ENCODE measurements at places on chromosomes 6 and 20.

DNA sequence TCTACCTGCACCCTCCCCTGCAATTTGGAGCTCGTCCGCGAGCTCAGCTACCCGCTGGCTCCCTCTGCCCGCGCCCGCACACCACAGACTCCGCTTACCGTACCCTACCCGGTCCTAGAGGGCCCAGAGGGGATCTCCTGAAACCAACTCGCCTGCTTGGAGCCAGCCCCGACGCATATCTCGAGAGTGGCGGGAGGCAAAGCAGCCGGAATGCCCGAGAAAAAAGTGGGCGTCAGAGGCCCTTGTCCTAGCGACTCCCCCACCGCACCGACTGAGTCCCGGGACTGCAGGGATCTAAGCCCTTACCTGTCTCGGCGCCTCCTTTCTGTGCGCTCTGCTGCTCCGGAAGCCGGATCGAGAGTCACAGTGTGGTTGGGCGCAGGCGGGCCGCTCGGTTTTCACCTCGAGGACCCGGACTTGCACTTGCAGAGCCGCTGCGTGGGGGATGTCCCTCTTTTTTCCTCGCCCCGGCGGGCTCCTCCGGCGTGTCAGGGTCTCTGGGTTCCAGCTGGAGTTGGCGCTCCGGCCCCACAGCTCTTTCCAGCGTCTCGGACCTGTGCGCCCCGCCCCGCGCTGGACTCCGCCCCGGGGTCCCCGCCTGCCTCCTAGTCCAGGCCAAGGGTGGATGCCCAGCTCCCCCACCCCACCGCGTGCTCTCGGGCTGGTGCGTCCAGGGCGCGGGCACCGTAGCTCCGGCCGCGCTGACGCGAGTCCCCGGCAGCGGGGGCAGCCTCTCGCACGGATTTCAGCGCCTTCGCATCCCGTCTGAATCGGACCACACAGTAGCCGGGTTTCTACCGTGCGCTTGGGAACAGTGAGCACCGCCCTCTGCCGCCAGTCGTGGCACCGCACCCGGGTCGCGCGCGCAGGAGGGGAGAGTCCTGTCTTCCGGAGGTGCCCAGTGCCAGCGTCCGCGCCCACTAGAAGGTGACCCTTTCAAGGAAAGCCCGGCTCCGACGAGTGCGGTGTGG is at the start of gene PROKR2:
TSS of gene PROKR2 (minus strand) at position 767 of the 971 bp plus-strand sequence. CDS start 2,585 bp downstream, outside the sequence.
- DNase-seq, result peak; percentile 10

DNA sequence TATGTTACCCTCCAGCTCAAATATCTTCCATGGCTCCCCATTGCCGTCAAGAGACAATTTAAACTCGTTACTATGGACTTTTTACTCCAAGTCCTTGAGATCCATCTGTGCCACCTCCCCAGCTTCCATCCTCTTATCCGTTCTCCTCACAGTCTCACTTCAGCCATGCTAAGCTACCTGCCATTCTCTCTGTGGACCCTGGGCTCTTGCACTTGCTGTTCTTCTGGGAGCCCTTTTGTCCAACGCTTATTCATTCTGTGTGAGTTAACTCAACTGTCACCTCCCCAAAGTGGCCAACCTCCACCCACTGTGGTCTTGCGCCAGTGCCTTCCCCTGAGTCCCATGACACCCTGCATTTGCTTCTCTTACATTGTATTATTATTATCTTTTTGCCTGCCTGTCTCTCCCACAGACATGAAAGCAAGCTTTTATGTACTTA is 132.4 kb downstream of the BCAS1 start:
- no peak for DNase-seq

GRCh38 chr20:31606804-31607639 is 1.9 kb downstream of the ID1 start:
- DNase-seq, result no peak

- no peak for DNase-seq
Measured at GRCh38 chr6:142716097-142716496, 228.9 kb downstream of the HIVEP2 start.

DNA sequence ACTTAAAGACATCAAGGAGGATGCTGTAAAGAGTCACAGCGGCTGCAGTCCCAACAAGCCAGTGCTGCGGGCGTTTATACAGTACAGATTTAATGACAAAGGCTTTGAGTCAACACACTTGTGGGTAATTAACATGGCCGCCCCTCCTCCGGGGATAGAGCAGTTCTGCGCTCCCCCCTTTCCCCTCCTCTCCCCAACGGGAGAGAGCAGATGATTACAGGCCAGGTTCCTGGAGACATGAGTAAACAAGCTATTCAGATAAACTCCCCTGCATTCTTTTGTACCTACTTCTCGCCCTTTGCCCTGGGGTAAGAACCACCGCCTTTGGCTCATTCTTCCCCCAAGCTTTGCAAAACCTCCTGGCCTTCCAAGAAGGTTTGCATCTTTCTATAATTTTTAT is 23.6 kb upstream of the FABP7 start:
- DNase-seq, result no peak

DNA sequence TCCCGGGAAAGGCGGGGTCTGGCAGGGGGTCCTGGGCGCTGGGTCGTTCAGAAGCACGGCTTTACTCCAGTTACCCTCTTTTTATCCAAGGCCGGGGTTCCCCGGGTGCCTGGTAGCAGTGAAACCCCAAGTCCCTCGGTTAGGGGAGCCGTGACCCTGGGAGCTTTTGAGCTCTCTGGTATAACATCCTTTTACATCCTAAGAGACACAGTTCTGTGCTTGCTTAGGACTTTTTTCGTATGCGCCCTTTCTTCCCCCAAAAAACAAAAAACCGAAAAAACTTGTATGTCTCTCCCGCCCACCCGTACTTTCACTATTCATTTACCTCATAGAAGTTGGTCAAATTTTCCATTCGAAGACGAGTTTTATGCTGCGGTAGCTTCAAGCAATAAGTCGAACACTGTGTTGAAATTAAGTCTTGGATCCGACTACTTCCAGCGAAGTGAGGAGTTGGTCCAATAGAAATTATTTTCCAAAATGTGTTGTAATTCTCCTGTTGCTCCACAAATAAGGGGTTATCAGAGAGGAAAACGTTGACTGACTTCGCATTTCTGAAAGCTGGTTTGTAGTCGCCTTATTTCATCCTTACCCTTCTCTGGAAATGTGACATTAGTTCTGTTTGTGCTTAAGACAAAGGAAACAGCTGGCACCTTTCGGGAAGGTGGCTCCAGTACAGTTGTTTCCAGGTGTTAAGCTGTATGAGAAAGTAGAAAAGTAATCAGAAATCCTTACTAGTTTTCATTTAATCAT is 816 bp upstream of the MAN1A1 start:
- DNase-seq, result peak; percentile 39

DNA sequence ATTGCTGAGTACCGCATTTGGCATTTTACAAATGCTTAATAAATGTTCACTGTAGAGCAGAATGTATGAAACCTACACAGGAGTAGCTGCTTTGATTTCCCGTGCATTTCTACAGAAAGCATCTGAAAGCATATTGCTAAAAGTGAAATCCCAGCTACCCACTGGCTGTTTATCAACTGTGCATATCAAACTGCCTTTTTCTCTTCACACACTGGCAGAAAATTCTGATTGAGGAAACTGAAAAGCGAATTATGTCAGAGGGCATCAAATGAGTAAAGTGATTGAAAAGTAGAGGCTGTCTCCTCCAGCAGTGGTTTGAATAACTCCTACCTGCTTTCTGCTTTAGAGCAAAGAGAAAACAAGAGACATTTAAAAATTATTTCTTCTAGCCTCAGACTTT is 28.0 kb downstream of the STX11 start:
- DNase-seq, result no peak

DNA sequence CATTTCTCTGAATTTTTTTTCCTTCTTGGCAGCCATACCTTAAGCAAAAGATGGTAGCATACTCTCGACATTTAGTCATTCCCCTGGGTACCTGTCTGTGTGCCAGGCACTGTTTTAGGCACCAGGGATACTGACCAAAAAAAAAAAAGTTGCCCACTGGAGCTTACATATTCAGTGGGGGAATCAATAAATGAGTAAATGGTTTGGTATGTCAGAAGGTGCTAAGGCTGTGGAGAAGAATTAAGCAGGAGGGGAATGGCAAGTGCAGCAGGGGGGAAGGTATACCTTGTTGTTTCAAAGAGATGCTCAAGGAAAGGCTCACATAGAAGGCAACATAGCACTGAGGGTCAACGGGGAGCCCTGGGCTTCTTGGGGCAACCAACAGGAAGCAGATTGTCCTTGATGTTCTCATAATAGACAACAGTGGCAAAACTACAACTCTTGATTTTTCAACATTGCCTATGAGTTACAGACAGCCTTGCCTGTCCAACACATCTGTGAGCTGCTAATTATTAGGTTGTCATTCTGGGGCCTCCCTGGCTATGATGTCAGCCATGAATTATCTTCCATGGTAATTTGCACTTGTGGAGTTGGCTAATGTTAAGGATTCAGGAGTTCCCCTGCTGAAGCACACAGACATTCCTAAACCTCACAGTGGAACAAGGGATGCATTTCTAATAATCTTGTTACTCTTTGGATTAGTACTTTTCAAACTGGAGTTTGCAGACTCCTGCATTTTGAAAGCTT is 19.6 kb downstream of the NT5E start:
- DNase-seq, result no peak

DNA sequence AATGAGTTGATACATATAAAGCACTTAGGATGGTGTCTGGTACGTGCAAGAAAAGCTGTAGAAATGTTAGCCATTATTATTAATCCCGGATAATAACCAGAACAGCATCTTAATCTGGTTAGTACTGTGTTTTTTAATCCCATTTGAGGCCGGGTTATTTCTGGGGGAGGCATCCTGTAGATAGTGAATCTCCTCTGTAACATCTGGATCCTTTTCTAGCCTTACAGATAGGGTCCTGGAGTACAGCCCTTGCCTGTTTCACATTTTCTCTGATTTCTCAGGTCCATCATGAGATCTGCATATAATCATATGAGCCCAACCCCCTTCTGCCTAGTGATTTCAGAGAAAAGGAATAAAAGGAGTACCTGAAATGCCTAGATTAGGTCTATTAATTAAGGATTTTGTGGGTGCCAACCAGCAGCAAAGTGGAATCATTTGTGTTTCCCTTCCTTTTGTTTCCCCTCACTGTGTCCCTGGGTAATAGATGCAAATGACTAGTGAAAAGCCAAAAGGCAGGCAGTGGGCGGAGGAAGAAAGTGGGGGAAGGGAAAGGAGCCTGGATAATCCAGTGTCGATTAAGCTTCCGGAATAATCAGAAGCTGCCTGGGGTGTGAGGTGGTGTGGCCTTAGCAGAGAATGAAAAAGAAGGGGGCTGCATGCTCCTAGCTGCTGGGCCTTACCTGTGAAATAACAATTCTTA is 88.9 kb downstream of the SOBP start:
- no peak for DNase-seq

DNA sequence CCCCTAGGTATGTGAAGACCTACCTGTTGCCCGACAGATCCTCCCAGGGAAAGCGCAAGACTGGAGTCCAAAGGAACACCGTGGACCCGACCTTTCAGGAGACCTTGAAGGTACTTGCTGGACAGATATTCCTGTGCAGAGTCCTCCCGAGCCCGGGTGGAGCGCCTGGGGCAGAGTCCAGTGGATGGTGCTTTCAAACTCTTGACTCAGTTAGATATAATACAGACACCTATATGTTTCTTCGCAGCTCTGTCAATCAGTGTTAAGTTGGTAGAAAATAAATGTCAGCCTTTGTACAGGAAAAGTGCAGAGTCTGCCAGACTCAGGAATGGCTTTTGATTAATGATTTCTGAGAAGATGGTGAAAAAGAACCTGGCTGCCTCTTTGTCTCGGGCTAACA is 67.2 kb downstream of the EZR start:
- no peak for DNase-seq

GRCh38 chr6:24529985-24530384 is 35.2 kb downstream of the ALDH5A1 start:
- no peak for DNase-seq

DNA sequence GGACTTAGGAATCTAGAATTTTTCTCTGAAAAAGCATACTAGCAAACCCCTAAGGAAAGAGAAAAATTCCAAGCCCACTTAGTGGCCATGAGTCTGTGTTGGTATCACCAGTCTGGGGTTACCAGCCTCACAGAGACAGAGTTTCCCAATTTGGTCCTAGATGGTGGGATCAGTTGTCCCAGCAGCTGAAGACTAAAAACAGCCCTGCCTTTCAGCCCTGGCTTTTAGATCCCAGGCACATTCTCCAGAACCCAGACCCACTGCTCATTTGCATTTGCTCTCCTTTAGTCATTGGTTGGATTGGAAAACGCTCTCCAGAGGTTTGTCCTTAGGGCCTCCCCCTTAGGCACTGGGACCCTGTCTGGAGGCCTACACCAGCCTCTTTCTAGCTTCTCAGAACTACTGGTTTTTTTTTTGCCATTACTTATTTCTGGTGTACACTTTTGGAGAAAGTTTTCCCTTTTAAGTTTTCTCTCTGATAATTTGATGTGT is 39.1 kb upstream of the FOXO3 start:
- DNase-seq, result no peak

- no peak for DNase-seq
Measured at GRCh38 chr20:59662856-59663512, 58.6 kb downstream of the PHACTR3 start.

DNA sequence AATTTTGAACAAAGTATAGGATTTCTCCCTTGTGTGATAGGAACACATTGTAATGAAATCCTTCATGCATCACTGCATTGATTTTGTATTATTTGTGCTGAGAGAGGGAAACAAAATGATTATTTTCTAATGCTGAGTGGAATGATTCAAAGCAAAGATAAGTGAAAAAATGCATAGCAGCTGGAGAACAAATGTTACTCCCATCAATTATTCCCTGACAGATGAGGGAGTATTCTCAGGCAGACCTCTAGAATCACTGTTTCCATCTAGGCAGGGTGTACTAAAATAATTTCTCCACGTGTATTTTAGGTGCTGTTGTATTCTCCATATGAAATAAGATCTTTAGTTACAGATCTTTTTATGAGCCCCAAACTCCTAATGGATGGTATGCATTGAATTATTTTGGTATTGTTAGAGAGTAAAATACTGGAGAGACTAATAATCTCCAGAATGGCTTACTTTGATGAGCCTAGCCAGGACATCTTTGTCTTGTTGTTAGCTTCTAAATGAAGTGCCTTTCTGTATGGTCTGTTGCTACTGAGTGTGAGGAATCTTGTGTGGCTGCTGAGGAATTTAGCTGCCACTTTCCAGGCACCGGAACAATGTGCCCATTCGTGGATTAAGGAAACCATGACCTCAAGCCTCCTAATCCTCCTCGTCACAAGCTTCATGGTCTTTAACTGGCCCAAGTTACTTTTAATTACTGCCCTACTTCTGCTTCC is 39.6 kb downstream of the RNF217 start:
- no peak for DNase-seq

- no peak for DNase-seq
Measured at GRCh38 chr6:166058064-166058739, 109.4 kb downstream of the TBXT start.

- DNase-seq, result no peak
Measured at GRCh38 chr6:144066741-144067484, 28.5 kb downstream of the SF3B5 start.

GRCh38 chr6:42390228-42390934 is 61.3 kb downstream of the TRERF1 start:
- DNase-seq, result peak; percentile 52

DNA sequence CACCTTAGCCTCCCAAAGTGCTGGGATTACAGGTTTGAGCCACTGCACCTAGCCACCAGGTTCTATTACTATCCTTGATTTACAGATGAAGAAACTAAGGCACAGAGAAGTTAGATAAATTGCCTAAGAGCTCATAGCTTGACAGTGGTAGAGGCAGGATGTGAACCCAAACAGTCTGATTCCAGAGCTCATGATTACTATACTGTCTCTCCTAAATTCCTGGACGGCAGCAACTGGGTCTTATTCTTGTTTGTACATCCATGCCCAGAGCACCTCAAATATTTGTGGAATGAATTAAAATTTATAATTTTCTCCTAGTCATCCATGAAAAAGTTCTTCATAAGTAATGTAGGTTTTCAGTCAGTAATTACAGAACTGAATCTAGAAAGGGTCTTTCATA is 15.1 kb downstream of the PDSS2 start:
- no peak for DNase-seq
